ENCODE measurements at places on chromosomes 12 and 14.

- no peak for DNase-seq
Measured at GRCh38 chr12:45895961-45896360, 94.4 kb downstream of the SCAF11 start.

DNA sequence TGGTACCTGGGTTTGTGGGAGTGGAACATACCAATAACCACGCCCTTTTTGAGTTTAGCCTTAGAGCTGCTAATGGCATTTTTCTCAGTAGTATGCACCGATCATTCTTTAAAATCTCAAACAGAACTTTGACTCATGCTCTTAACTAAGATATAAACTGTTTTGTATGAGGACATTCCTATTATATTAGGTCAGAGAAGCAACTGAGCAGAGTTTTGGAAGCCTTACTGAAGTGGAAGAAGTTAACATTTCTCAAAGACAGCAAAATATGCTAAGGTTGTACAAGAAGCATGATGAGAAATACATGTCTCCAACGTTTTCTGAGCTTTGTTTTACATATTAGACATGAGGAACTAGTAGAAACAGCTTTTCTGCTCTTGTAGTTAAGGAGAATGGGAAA is 819.2 kb downstream of the FSCB start:
- no peak for DNase-seq

- no peak for DNase-seq
Measured at GRCh38 chr14:105460116-105460515, 14.5 kb upstream of the CRIP2 start.

DNA sequence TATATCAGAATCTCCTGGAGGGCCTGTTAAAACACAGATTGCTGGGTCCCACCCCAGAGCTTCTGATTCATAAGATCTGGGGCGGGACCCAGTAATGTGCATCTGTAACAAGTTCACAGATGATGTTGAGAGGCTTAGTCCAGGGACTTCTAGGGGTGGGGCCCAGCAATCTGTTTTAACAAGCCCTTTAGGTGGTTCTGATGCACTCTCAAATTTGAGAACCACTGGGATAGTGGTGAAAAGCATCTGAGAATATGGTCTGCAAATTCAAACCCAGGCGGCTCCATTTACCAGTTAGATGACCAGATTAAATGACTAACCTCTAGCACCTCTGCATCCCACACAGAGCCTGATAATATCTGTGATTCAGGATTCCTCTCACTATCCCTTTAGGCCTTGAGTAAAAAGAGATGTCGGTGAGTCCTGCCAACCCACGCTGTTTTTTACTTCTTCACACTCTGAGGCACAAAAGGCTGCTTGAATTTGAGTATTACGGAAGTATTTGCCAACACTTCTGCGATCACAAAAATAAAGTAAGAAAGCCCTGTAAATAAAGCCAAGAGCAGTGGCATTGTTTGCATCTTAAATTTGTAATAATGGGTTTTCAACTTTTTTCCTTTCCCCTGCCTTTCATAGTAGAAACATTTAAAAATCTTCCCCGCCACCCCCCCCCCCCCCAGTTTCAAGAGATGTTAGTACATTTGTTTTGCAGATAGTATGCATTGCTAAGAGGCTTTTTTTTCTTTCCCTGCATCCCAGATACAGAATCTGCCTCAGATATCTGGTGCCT is 1.8 kb upstream of the FRS2 start:
- DNase-seq, result no peak

GRCh38 chr14:73977896-73978295 is 27.8 kb downstream of the COQ6 start:
- DNase-seq, result no peak

DNA sequence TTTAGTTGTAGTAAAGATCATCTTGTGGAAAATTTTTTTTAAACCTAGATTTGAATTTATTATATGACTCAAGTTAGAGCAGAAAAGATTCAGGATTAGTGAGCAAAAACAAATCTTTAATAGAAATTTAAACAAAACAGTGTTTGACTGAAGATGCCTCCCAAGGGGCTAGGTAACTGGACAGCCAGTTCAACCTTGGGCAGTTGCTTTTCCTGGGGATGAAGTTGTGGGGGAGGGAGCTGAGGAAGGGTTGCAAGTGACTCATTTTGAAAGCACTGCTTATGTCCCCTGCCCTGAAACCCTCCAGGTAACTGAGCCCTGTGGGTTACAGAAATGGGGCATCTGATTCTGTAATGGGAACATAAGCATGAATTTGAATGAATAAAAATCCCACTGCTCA is 13.1 kb downstream of the CFAP54 start:
- DNase-seq, result no peak

DNA sequence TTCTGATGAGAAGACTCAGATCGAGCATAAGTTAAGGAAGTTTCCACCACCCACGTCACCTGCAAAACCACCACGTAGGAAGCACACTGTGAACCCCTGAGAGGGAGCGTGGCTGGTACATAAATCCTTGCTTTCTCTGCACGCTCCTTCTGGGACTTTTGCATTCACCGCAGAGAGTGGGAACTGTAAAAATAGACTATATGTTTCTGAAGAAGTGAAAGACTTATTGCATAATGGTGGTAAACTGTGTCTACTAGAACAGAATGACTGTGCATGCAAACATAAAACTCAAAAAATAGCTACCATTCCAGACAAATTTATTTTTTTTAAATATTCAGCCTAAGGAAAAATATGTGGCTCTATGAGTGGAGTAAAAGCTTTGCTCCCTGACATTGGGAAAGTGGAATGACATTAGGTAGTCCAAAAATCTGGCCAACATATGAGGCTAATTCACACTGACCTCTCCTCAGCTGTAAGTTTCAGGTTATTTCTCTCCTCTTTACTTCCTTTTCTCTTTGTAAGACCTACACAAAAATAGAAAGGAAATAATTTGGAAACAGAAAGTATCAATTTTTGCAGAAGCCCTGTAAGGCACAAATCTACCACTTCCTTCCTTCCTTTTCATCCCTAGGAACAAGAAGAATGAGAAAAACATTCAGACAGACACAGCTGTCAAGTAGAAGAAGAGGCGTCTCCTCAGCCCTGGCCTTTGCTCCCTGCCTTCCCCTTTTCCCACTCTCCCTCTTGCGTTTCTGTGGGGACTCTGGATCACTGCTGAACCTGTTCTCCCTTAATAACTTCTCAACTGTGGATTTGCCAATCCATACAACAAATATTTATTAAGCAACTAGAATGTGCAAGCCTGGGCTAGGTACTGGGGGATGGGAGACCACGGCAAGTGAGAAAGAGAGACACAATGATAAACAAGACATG is 264.3 kb upstream of the FOXN3 start:
- peak; percentile 64 for DNase-seq

DNA sequence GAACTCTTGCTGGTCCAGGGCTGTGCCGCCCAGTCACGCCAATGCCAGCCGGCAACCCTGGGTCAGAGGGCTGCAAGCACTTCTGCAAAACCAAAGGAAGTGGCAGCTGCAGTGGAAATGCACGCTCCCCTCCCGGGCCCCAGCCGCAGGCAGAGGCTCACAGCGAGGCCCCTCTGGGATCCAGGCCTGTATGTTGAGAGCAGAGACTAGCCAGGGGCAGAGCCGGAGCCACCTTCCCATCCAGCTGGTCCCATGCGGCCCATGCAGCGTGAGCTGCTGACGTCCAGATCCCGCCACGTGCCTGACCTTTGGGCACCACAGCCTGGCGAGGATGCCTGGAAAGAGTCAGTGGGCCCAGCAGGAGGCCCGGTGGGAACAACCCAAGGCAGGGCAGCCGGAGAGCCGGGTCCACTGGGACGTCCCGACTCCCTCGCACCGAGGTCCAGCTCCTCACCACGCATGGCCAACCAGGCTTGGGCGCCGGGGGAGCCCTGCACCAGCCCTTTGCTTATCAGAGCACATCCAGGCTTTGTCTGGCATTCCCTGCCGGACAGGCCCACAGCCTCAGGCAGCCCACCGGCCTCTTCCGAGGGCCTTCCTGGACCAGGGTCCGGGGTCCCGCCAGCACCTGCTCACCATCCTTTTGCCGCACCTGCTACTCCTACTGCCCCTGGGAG is 4.3 kb downstream of the GPR132 start:
- peak; percentile 39 for DNase-seq

GRCh38 chr12:89517720-89518119 is 6.9 kb downstream of the GALNT4 start:
- no peak for DNase-seq

Measured in stimulated activated effector memory CD8-positive, alpha-beta T cell treated with anti-CD3 and anti-CD28 coated beads, Interleukin-12 subunit alpha, Interleukin-12 subunit beta, amount 100 ng/mL, for 72 hours (primary cell).